ENCODE measurements at places on chromosomes 3 and 15.

GRCh38 chr3:58683001-58683458 is 16.5 kb upstream of the FAM3D start:
- no peak for DNase-seq

- DNase-seq = no peak
Observed at GRCh38 chr3:133882986-133883586, 12.6 kb downstream of the RAB6B start.

- DNase-seq = no peak
Observed at GRCh38 chr3:140432229-140432669, 245.6 kb upstream of the TRIM42 start.

- DNase-seq = no peak
Observed at GRCh38 chr3:15011174-15011573, 53.9 kb downstream of the MRPS25 start.

DNA sequence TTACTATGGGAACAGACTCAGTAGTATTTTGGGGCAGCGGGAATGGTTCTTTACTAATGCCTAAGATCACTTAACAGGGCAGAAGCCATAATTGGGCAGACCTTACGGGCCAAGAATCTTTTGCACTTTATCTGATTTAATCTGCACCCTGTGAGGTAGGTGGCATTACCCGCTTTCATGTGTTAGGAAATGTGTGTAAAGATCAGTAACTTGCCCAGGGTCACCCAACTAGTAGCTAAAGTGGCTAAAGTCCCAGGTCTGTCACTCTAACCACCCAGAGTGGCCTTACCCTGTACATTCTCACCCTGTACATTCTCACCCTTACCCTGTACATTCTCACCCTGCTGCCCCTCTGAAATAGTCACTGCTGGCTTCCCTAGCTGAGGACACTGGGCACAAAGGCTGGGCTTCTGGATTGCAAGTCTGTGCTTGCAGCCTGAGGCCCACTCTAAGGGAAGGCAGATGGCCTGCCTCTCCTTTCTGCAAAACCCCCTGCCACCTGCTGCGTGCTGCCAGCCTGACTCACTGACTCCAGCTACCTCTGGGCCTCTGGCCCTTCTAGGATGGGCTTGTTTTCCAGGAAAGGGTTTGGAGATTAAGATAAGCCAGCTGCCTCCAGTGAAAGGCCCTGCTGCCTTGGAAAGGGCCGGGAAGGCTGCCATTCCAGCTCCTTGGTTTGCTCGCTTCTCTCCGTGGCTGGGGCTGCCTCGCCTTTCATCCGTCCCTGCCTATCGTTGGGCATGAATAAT is 37.5 kb upstream of the MYZAP start:
- no peak for DNase-seq

GRCh38 chr3:109175411-109175810 is 38.9 kb downstream of the C3orf85 start:
- DNase-seq = no peak

- DNase-seq = no peak
Observed at GRCh38 chr3:21624524-21624923, 126.5 kb downstream of the ZNF385D start.

- DNase-seq = no peak
Observed at GRCh38 chr3:115550285-115550761, 73.0 kb upstream of the GAP43 start.

DNA sequence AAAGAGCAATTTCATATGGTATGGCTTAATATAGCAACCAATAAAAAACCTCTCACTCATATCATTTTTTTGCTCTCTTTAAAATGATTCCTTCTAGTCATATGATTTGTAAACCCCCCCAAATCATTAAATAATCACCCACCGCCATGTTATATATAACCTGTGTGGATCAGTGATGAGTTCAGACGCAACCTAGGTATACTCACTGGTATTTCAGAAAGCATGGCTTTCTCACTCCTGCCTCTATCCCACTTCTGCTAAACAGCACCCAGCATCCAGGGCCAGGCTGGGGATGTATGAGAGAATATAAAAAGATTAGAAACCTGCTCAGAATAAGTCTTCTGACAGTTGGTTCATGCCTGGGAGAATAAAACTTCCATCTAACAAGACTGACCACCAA is 172.3 kb upstream of the PRICKLE2 start:
- DNase-seq = no peak

- no peak for DNase-seq
Observed at GRCh38 chr3:61729038-61729634, 167.8 kb downstream of the PTPRG start.

DNA sequence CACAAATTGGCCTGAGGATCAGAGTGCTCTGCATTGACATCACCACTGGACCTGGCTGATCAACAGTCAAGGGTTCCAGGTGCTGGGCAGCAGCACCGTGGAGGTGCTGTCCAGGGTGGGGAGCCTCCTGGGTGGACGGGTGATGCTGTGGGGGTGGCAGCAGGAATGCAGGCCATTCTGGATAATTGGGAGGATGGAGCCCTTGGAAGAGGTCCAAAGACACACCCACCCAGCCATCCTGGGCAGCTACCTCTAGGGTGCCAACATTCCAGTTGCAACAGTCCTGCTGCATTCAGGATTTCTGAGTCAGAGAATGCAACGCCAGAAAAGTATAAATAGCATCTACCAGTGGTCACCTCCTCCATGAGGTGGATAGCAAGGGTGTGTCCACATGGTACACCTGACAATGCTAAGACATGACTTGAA is 26.8 kb downstream of the STARD5 start:
- no peak for DNase-seq

DNA sequence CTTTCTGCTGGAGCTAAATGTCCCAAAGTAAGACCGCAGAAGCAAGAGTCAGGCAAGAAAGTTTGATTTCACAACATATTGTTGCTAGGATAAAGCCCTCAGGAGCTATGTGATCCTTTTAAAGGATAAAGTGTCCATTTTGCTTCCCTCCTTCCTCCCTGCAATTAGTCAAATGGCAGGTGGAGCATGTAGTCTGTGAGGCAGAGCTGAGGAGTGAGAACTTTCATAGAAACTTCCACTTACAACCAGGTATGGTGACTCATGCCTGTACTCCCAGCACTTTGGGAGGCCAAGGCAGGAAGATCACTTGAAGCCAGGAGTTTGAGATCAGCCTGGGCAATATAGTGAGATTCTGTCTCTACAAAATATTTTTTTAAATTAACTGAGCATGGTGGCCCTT is 25.2 kb upstream of the RHCG start:
- DNase-seq = no peak

DNA sequence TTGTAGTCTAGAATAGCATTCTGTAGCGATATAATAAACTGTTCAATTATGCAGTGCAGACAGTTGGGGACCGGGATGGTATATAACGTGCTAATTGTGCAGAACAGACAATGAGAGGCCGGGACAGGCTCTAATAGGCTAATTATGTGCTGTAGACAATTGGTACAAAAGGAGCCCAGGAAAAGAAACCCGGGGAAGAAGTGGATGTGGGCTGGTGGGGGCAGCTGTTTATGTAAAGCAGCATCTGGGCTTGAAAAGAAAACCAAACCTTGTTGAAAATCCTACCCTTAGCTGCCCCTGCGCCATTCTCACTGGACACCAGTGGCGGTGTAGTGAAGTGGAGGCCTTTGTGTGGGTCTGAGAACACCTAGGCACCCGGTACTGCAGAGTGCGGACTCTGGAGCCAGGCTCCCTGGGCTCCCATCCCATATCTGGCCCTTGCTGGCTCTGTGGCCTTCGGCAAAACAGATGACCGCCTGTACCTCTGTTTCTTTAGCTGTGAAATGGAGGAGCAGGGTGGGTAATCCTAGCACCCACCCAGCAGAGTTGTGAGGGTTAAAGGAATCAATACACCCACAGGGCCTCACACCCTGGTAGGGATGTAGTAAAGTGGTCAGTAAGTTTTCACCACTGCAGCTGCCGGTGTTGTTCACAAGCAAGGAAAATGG is 51.5 kb downstream of the CMTM6 start:
- DNase-seq = no peak

DNA sequence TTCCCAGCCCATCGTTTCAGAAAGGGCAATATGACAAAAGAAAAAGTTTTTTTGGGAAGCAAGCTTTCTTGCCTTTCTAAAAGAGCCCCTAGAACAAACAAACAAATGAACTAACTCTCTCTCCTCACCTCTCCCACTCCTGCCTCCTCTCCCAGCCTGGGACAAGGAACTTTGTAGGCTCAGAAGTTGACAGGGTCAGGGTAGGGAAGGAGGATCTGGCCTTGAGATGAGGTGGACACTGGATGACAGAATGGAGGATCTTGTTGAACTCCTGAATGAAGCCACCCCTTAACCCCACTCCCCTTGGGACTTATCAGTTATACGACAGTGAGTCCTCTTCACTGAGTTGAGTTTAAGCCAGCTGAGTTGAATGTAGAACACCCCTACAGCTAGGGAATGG is 1.6 kb upstream of the ITGA11 start:
- no peak for DNase-seq

GRCh38 chr3:139764936-139765335 is 87.2 kb upstream of the NMNAT3 start:
- DNase-seq = no peak

DNA sequence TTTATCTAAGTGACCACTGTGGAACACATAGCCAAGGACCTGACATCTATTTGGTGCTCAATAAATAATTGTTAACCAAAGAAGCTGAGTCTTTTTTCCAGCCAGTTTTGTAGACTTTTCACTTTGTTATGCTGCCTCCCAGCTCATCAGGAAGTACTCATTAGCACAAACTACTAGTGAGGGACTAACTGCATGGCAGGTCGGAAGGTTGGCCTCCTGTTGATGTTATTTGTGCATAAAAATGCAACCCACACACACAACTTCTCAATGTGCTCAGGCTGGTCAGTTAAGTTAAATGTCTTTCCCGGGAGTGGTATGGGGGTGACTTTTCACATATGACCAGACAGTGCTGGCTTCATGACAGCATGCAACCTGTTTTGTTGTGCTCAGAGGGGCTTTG is 263.0 kb upstream of the TOPAZ1 start:
- DNase-seq = no peak

DNA sequence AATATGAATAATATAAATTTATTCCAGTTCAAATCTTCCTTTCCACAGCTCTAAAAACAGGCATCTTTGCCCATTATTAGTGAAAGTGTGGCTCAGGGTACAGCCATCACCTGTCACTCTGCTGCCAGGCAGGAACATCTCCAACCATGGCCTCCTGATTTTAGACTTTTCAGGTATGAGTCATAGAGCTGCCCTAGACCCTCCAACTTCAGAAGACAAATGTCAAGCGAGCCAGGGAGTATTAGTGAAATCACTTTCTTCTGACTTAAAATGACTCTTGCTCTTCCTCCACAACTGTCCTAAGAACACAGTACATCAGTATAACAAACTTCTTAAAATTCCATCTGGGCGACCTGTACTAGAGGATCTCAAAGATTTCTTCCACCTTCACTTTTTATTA is 78.1 kb upstream of the AKAP13 start:
- DNase-seq = no peak

DNA sequence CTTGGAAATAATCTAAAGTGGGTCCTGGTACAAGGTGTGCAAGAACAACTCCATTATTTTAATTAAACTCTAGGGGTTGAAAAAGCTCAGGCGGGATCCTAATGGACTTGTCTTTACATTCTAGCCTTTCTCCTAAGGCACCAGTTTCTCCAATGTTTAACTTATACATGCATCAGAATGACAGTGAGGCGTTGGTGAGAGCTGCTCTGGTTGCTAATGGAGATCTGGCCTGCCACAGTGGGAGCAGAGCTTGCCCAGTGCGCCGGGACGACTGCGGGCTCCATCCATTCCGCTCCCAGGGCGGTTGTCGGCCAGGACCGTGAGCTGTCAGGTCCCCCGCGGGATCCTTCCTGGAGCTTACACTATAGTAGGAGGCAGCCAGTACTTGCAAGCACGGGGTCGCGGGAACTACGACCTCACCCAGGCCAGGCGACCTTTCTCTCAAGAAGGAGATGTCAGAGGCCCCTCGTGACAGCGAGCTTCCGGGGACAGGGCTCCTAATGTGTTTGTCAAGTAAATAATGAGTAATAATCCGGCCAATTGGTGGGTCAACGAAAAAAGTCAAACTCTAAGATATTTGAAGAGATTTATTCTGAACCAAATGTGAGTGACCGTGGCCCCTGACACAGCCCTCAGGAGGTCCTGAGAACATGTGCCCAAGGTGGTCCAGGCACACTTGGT is 991 bp upstream of the HIGD1A start:
- peak; percentile 15 for DNase-seq

- DNase-seq = no peak
Observed at GRCh38 chr3:193228206-193228605, 12.8 kb upstream of the PLAAT1 start.

- DNase-seq = no peak
Observed at GRCh38 chr3:186920301-186920700, 10.0 kb upstream of the ST6GAL1 start.

- no peak for DNase-seq
Observed at GRCh38 chr3:100270215-100270583, 9.4 kb downstream of the TBC1D23 start.

GRCh38 chr3:126442094-126442855 is 33.4 kb downstream of the ZXDC start:
- DNase-seq = no peak

- DNase-seq = no peak
Observed at GRCh38 chr3:5021116-5022092, 42.2 kb downstream of the BHLHE40 start.

GRCh38 chr3:157868196-157868595 is 238.0 kb downstream of the SHOX2 start:
- DNase-seq = no peak

GRCh38 chr3:120661106-120661905 is 20.7 kb downstream of the HGD start:
- no peak for DNase-seq

DNA sequence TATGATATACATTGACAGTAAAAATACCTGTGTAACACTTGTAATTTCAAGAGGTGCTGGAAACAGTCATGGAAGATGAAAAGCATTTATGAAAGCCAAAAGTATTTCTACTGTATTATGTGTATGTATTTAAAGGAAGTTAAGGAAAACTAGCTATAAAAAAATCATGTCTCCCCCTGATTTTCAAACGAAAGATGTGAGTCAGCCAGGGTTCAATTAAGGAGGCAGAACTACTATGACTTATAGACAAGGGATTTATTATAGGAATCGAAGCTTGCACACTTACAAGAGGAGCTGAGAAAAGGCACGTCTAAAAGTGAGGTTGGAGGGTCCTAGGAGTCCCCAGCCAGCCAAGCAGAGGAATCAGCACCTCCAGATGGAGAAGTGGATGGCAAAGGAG is 119.4 kb downstream of the SUCLG2 start:
- DNase-seq = no peak

- no peak for DNase-seq
Observed at GRCh38 chr15:31399544-31400171, 73.0 kb downstream of the KLF13 start.

- no peak for DNase-seq
Observed at GRCh38 chr3:128312271-128312670, 154.4 kb downstream of the DNAJB8 start.

GRCh38 chr3:69290006-69290405 is 95.9 kb downstream of the FRMD4B start:
- no peak for DNase-seq

- no peak for DNase-seq
Observed at GRCh38 chr3:161558236-161558635, 61.6 kb downstream of the OTOL1 start.

- no peak for DNase-seq
Observed at GRCh38 chr3:146277953-146278631, 27.2 kb upstream of the PLSCR4 start.

- DNase-seq = no peak
Observed at GRCh38 chr3:78703944-78704343, 1063.9 kb downstream of the ROBO1 start.
